ENCODE measurements at places on chromosomes 5 and 9. TPM values are rescaled to one million over a fixed set of nuclear protein-coding genes. Genes with fewer than 3 reads are reported as not detected.
A peak's percentile ranks its signal among the peaks of the same experiment; 100 is the strongest.

GRCh38 chr5:140611020-140611521 lies 21.9 kb downstream of the CD14 start:
- DNase-seq = no peak
- no peak overlapping the region for H3K4me3 ChIP-seq
- no peaks in the 10 kb centered on the region for H3K27me3 ChIP-seq
- no peak overlapping the region for H3K27ac ChIP-seq

DNA sequence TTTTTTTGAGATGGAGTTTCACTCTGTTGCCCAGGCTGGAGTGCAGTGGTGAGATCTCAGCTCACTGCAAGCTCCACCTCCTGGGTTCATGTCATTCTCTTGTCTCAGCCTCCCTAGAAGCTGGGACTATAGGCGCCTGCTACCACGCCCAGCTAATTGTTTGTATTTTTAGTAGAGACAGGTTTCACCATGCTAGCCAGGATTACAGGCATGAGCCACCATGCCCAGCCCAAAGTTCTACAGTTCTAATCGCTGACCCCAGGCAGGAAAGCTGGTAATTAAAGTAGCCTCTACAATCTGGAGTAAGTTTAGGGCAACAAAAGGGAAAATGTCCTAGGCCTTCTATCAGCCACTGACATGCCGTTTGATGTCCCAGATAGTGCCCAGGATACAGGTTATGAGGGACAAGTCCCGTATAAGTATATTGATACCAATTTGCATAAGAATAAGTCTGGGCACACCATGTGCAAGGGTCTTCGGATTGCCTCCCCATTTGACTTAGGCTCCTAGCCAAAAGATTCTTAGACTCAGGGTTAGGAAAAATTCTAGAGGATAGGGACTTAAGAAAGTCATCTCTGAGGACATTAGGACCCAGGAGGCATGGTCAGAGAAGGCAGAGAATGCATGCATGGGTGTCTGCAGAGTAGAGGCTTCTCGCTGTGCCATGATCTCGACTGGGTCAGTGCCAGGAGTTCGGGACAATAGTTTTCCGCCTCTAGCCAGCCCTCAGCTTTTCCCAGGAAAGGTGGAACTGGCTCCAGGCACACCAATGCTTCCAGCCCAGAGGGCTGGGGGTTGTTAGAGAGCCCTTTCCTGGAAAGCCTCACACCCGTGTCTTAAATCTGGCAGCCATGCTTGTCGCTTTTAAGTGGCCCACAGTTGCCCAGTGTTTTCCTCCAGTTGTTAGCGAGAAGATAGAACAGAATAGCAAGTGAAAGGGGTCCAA lies 1111.1 kb downstream of the TAF11L14 start:
- DNase-seq = no peak
- H3K27ac ChIP-seq = no peak overlapping the region
- no peaks in the 10 kb centered on the region for H3K36me3 ChIP-seq
- no peaks in the 10 kb centered on the region for H3K27me3 ChIP-seq
- H3K4me3 ChIP-seq = peak overlapping the region; percentile 55

SLCO6A1 gene
- not detected for total RNA-seq

DNA sequence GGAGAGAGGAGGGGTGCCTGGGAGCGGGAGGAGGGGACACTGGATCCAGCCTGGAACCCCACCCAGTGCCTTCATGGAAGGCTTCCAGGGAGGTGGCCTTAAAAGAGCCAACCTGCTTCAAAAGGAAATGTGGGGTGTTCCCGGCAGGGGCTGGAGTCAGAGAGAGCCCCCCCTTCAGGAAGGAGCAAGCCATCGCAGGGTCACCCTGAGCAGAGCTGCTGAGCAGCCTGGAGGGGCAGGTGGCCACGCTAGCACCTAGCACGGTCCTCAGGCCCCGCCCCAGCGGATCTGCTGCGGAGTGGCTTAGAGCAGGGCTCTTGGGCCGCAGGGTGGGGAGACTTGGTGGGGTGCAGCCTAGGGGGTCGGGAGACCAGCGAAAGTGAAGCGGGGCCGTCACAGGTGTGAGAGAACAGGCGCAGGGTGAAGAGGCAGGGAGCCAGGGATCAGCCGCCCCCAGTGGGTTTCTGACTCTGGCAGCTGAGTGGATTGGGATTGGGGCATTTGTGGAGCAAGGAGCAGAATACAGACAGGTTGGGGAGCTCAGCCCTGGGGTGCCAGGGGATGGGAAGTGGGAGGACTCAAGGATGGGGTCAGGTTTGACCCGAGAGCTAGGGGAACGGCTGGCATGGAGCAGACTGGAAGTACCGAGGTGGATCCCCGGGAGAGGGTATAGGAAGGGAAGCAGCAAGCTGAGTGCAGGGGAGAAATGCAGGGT lies 1.5 kb downstream of the LCN2 start:
- H3K27me3 ChIP-seq = no peaks in the 10 kb centered on the region
- no peak for DNase-seq
- no peaks in the 10 kb centered on the region for H3K36me3 ChIP-seq
- no peak overlapping the region for H3K27ac ChIP-seq
- no peaks in the 10 kb centered on the region for H3K4me1 ChIP-seq

DNA sequence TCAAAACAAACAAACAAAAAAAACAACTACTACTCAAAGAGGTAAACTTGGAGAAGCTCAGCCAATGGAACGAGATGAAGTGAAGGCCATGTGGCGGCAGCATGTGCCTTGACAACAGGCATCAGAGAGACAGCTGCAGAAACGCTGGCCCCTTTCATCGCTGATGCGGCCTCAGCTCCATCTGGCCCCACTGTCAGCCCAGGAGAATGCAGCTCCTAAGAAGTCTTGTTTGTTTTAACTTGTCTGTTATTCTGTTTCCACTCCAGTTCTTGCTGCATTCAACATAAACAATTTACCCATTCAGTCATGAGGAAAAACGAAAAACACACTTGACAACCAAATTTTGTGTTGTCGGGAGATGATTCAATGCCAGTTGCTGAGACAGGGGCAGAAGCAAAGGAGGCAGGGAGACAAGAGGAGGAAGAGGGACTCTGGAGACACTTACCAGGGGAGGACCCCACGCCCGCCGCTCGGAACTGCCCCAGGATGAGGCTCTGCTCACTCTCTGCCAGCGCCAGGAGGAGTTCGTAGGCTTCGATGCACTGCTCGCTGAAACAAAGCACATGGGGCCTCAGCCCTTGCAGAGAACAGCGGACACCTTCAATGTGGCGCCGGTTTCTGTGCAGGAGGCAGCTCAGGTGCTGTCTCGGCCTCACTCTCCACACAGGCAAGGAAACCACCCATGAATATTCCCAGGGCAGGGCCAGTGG lies 91.2 kb downstream of the DCP2 start:
- no peak overlapping the region for H3K4me3 ChIP-seq
- no peaks in the 10 kb centered on the region for H3K36me3 ChIP-seq
- H3K27ac ChIP-seq = no peak overlapping the region
- H3K27me3 ChIP-seq = no peaks in the 10 kb centered on the region

All from GM23248 (cell line).